ENCODE measurements at places on chromosomes 2 and 18. TPM values are rescaled to one million over a fixed set of nuclear protein-coding genes. Genes with fewer than 3 reads are reported as not detected.

- DNase-seq: no peak
These were observed 53.6 kb downstream of the MTHFD2 start for GRCh38 chr2:74252036-74252435.

The SUPT7L gene
- 33.7 TPM for total RNA-seq

The APCDD1 gene
- total RNA-seq: 98.4 TPM

The SLC9A2 gene
- 21.1 TPM for total RNA-seq

DNA sequence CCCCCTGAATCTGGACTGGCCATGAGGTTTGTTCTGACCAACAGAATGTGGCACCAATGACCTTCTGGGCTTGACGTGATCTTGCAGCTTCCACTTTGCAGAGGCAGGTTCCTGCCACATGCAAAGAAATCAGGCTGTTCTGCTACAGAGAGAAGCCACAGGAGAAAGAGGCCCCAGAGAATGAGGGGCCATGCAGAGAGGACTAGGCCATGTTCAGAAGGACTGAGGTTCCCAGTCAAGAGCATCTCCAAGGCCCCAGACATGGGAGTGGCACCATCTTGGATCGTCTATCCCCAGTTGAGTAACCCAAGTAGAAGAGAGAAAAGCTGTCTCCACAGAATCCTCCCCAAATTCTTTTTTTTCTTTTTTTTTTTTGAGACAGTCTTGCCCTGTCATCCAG, 131.1 kb downstream of the ZBTB7C start:
- no peak for DNase-seq

DNA sequence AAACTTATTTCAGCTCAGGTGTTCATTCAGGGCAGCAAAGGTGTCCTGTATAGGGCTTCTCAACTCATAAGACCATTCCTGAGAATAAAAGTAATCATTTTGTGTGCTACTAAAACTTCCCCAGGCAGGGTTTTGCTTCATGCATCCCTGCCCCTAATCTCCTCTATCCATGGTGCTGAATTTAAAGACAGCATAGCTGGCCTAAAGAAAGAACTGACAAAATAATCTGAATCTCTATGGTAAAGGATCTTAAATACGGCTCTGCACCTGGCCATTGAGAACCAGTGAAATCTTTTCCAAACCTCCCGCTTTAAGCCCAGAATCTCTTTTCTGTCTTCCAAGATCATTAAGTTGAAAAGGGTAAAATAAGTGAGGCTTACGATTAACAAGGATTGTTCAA, 292.1 kb upstream of the KLHL29 start:
- no peak for DNase-seq

The SULT1C4 gene
- 3.4 TPM for total RNA-seq

DNA sequence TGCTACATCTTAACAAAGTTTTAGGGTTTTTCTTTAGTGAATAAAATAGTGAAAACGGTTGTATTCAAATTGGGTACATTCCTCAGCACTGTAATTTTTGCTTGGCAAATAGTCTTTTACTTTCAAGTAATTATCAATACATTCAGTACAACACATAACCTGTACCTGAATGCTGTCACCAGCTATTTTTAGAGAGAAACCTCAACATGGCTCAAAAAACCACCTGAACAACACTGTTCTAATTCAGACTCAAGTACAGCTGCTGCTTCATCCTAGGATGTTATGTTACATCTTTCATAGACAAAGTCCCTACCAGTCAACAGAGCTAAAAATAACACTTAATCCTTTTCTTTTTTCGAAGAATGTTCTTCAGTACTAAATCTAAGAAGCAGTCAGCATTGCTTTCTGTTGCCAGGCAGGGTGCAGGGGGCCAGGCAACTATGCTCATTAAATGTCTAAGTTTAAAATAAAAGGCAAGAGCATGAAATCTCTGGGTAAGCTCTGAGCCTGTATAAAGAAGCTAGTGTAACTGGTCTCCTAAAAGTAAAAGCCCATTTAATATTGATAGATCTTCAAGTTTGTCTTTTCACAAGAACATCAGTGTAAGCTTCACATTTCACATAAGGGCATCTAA, 20.5 kb downstream of the PDIA6 start:
- no peak for DNase-seq

The RAX gene
- total RNA-seq: not detected

The DSG2 gene
- total RNA-seq: 93.1 TPM

The TMEM214 gene
- total RNA-seq: 89.6 TPM

- DNase-seq: no peak
These were observed 27.7 kb downstream of the LAMA3 start for GRCh38 chr18:23716966-23717365.

DNA sequence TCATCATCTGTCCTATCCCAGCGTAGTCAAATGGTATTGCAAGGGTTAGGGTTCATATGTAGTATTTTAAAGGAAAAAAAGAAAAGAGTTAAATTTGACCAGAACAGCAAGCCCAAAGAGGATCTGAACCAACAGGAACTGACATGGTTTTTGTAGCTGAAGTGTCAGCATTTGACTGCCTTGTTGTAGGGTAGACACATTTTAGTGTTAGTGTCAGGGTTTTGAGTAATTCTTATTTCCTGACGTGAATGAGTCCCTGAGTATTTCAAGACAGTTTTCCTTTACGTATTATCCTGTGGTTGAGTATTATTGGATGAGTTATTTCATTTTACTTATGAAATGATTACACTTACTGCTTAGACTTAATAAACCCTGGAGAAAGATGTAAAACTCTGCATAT, 173.3 kb upstream of the ZEB2 start:
- no peak for DNase-seq

The FAM117B gene
- 20.6 TPM for total RNA-seq

The KCNE4 gene
- 9.1 TPM for total RNA-seq

GRCh38 chr2:8623958-8624591, 57.8 kb upstream of the ID2 start:
- DNase-seq: no peak

DNA sequence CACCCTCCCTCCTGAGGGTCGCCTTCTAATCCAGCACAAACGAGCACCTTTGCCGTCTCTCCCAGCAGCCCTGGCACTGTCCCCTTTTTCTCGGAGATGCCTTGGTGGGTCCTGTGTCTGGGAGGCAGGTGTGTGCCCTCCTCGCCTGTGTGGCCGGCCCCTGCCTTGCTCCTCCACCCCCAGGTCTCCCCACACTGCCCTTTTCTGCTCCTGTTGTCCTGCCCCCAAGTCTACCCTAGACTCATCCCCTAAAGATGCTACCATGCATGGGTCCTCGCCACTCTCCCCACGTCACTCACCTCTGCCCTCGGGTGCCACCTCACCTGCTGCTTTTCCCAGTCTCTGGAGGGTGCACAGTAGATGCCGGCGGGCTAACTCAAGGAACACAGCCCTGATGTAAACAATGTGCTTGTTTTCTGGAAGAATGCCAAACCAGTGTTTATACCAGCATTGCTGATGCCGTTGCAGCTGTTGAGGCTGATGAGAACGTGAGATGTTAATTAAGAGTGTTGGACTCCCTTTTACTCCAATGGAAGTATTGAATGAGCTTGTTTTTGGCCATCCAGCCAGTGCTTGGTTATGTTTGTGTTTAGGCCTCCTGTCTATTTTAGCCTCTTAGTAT, 223.1 kb downstream of the AGAP1 start:
- no peak for DNase-seq

GRCh38 chr2:233263045-233263570, 11.6 kb downstream of the ATG16L1 start:
- DNase-seq: no peak

The MFSD6 gene
- total RNA-seq: 67.5 TPM

DNA sequence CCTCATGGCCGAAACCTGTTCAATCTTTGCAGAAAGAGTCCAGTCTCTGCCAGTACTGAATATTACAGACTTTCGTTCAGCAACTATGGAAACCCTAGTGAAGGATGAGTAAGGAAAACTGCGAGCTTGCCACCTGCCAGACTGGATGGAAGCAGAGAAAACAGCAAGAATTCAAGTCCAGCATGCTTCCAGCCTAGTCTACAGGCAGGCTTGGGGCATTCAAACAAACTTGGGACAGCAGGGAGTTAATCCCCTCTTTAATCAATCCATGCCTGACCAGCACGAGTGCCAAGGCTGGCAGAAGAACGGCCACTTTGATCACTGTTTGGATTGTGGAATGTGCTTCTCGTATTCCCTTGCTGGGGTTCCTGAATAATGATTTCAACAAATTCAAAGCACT, 145.2 kb downstream of the EPHA4 start:
- DNase-seq: no peak

The POTEF gene
- not detected for total RNA-seq

DNA sequence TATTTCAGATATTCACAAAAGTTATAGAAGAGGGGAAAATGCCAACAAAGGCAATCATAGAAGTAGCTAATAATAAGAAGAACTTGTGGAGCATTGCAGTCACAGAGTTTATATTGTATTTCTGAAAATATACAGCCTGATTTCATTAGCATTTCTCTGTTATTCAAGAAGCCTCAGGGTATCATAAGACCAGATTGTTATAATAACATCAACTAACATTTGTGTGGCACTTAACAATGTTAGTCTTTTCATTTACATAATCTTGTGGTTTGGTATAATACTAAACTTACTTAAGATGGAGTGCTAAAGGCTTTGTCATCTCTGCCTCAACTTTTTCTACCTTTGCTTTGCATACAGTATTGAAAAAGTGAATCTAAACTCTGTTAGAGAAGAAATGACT, 61.6 kb upstream of the TACR1 start:
- no peak for DNase-seq

GRCh38 chr2:158762336-158762735, 32.8 kb upstream of the DAPL1 start:
- DNase-seq: no peak

DNA sequence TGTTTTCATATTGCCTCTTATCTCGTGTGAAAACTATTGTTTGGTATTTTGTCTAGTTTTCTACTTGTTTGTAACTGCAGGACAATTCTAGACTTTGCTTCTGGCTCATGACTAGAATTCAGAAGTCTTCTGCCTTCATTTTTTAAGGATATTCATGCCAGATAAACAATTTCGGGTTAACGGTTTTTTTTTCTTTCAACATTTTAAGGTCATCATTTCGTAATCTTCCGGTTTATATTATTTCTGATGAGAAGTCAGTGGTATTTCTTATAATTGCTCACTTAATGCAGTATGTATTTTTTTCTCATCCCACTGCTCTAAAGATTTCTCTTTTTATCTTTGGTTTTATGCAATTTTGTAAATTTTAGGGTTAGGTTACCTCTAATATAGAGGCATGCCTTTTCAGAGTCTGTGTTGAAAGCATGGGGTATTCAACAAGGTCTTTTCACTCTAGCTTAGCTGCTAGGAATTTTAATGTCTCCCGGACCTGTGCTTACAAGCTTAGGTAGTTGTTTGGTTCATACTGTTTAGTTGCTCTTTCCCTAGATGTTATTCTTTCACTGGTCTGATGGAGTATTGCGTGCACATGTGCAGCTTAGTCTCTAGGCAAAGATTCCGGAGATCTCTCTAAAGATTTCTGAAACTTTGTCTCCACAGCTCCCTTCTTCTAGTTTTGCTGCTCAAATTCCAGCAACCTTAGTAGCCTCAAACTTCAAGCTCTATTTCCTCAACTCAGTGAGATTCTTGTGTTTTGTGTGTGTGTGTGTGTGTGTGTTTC, 198.1 kb downstream of the MCFD2 start:
- no peak for DNase-seq

- DNase-seq: no peak
These were observed 3.2 kb downstream of the CYP27A1 start for GRCh38 chr2:218785103-218785502.

GRCh38 chr18:50722311-50722710, 97.5 kb downstream of the MRO start:
- no peak for DNase-seq

DNA sequence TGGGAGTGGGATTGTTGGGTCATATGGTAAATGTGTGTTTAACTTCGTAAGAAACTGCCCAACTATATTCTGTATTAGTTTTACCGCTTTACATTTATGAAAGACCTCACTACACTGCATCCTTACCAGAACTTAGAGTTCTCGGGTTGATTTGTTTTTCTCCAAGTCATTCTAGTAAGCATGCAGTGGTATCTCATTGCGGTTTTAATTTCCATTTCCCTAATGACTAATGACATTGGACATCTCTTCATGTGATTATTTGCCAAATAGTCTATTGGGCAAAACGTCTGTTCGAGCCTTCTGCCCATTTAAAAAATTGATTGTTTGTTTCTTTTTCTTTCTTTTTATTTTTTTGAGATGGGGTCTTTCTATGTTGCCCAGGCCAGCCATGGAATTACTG, 6.8 kb downstream of the FBLN7 start:
- peak; percentile 15 for DNase-seq

DNA sequence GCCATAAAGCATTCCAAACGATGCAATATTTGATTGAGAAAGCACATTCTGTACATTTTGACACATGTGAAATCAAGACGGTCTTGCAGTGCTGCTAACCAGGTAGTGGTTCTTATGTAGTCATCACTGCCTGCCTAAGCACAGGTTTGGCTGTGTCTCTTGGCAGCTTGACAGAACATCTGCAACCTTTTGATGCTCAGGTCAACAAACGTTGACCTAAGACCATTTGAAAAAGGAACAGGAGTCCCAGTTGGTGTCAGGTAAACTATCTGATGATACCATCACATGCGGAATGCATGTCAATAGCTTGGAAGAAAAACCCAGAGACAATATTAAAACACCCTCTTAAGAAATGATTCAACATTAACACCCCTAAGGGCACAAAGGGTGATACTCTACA, 80.7 kb downstream of the L3MBTL4 start:
- DNase-seq: no peak

The RPE gene
- total RNA-seq: 71.3 TPM

DNA sequence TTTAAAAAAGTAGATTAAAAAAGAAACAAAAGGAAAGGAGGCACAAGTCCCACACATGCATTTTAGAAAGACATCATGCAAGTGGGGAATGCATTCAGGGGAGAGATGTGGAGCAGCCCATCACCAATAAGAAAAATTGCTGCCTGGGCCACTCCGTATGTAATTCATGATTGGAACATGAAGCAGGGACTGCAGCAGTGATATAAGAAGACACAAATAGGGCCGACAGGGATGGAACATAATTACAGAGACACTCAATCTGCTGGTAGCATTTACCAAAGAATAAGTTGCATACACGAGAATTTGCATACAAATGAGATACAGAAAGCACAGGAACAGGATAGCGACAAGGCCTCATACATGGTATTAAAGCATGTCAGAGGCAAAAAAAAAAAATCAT, 6.5 kb upstream of the AFF3 start:
- no peak for DNase-seq

The NEURL3 gene
- 0.70 TPM for total RNA-seq
